ENCODE measurements at places on chromosomes 6 and 20.
A peak's percentile ranks its signal among the peaks of the same experiment; 100 is the strongest.

DNA sequence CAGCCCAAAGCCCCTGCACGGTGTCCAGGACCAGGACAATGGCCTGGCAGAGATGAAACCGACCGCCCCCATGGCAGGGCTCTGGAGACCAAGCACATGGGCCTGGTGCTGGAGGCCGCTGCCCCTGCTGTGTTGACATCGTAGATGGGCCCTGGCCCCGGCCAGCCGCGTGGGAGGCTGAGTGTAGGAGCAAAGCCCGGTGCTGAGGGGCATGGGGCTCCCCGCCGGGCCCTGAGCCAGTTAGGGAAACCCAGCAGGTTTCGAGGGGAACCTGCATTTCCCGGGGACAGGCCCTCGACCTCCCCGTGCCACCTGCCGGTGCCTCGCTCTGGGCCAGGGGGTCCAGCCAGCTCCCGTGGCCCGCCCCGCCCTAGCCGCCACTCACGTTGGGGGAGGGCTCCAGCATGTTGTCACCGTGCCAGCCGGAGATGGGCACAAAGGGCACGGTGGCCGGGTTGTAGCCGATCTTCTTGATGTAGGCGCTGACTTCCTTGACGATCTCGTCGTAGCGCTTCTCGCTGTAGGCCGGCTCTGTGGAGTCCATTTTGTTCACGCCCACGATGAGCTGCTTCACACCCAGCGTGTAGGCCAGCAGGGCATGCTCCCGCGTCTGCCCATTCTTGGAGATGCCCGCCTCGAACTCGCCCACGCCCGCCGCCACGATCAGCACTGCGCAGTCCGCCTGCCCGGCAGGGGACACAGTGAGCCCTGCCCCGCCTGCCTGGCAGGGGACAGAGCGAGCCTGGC, 4.3 kb downstream of the EEF1A2 start:
- no peak for DNase-seq

DNA sequence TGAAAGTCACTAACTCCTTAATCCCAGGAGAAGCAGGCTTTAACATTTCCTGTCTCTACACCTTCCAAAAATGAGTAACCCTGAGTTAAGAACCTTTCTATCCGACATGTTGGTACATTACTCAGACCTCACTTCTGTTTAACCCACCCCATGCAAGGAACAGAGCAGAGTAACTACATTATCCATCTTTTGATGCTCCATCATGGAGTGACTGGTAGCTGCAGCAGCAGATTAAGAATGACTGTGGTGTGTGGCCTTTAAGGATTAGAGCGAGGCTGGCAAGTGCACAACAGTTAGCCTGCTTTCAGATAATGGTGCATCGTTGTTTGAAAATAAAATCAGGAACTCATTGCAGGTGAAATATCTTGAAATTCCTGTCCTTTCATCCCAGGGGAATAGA, 2.0 kb downstream of the TRAF3IP2 start:
- no peak for DNase-seq

DNA sequence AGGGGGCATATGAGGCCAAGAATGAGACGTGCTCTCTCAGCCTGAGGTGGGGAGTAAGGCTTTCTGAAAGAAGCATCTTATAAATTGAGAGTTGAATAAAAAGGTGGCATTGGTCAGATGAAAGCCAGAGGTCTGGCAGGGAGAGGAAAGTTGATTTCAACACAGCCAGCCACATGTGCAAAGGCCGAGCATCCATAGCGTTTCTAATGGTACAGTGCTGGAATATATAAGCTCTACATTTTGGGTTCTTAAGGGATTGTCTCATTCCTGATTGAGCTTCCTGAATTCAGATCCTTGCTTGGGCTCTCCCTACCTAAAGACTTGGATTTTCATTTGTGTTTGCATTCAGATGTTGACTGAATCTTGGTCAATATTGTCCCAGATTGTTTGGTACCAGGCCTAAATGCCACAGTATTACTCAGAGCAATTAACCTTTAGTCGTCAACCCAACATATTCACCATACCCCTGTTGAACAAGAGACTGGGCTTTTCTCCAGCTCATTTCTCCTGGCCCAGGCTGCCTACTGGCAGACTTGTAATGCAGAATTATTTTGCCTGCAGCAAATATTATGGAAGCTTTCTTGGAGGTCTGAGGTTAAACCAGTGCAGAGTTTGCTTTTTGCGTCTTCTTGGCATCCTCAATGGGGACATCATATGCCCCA, 14.5 kb upstream of the BCAS1 start:
- no peak for DNase-seq

DNA sequence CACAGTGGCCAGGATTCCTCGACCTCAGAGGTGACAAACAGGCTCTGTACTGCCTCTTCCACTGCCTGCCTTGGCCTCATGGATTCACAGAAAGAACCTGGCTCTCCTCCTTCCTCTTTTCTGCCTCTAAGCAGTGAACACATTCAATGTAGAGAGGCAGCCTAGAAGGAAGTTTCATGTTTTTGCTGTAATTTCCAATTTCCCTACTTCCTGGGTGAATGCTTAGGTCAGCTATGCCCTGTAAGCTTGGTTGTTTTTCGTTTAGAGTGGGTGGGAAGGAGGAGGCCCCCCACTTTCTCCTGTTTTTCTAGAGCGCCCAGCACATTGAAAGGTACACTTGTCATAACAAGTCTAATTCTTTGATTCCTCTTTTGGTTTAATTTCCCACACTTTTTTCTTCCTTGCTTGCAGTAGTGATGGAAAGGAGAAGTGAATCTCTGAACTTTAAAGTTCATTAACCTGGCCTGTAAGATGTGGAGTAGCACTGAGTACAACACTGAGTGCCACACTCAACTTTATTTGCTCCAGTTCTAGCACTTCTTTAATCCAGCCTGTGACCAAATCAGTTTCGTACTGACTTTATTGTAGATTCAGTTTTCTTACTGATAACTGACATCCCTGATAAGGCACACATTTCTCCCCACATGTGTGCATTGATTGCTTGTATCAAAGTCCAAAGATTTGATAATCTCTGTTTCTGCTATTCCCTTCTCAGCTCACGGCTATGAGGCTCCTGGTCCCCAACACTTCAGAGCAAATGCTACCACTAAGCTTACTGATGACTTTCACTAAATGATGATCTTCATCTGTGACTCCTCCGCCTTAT, 100.0 kb upstream of the MAN1A1 start:
- no peak for DNase-seq

DNA sequence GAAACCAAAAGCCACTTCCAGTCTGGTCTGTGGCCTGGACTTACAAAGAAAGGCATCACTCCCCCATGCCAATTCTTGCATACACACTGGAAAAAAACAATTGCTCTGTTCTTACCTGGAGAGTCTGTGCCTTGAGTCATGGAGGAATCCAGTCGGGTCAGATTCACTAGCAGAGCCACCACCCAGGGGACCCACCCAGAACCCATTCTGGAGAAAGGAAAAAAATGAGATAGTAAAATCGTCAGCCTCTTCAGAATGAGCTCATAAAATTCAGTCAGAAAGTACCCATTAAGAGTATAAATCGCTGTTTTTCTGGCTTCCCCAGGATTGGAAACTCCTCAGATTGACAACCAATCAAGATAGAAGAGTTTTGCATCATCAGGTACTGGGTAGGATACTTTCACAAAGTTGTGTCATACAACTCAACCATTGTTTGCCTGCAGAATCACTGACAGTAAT, at the start of gene HLA-DOB:
Gene HLA-DOB (minus strand): TSS at position 257 of the 459 bp plus-strand sequence. CDS start 51 bp downstream, at position 206.
- DNase-seq = no peak

- no peak for DNase-seq
These were observed 28.0 kb downstream of the CAP2 start for GRCh38 chr6:17421406-17421805.

- DNase-seq = no peak
These were observed 275.1 kb upstream of the CDH4 start for GRCh38 chr20:60976913-60977312.

- no peak for DNase-seq
These were observed 107.7 kb downstream of the JPH2 start for GRCh38 chr20:44079291-44079690.

DNA sequence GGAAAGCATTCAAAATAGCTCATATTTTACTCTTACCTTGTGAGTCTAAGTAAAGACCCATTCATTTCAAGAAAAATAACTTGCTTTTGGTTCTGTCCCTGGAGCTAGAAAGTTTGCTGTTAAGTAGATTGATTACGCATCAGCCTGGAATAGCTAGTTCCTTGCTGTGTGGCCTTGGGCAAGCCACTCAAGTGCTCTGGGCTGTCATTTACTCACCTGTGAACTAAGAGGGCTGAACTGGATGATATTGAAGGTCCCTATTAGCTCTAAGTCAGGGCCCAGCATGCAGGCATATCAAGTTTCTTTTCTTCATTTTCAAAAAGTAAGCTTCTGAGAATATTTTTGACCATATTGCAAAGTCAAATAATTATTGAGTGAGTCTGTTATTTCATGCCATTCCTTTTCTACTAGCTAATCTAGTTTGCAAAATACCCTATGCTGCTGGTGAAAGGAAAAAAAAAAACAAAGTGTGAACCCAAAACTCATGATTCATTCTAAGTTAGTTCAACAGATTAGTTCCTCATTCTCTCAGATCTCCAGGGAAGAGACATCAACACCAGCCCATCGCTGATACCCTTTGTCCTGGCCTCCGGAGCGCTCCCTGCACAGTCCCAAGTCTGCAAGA, 106.5 kb upstream of the GMDS start:
- no peak for DNase-seq

DNA sequence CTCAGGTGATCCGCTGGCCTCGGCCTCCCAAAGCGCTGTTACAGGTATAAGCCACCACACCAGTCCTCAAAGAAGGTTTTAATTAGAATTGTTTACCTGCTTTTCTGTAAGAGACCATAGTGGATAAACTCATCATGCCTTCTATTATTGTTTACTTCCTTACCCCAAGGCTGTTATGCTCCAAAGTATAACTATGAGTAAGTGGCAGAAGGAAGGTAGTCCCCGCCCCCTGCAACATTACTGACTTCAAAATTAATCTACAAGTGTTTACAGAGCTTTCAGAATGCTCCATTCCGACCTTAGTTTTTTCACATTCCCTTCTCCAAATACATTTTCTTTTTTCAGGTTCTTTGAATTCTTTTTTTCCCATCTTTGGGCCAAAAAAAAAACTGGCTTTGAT, 480.5 kb upstream of the NOX3 start:
- no peak for DNase-seq

- peak; percentile 45 for DNase-seq
These were observed 156.8 kb downstream of the DNAH8 start for GRCh38 chr6:38871741-38872568.

- no peak for DNase-seq
These were observed 381.6 kb upstream of the CNR1 start for GRCh38 chr6:88547768-88548167.

DNA sequence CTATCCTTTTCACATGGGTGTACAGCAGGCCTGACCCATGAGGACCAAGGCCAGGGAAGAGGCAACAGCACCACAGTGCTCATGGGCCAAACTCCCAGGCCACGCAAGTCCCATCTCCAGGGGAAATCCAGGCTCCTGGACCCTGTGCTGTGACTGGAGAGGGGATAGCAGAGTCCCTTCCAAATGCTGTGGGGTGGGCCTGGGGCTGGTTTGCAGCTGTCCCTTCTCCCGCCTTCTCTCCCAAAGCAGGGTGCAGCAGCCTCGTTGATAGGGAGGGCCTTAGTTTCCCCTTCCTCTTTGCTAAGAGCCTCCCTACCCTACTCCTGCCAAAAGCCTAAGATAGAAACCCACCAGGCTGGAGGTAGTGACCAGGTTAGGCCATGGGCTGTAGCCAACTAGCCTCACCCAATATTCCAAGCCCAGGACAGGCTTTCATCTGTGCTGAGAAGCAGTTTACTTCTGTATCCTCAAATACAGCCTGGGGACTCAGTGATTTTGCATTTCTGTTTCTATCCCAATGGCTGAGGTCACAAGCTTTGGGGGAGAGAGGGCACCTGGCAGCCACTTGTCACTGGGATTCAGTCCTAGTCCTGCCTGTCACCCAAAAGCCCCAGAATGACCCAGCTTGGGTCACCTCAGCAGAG, 1.4 kb downstream of the CTSZ start:
- DNase-seq = no peak

DNA sequence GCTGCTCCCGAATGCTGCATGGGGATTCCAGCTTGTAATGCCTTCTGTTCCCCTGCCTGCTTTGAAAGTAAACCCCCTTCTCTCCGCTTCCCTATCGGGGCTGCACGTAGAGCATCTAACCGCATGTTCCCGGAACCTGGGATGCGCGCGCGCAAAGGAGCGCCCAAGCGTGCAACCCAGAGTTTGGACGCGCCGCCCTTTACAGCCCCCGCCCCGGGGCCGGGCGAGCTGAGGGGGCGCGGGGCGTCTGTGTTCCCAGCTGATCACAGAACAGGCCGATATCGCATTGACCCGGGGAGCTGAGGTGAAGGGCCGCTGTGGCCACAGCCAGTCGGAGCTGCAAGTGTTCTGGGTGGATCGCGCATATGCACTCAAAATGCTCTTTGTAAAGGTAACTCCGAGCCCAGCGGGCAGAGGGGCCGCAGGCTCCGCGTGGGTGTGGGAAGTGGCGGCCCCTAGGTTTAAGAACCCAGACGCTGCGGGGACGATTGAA, 1.4 kb downstream of the LAMP5 start:
- DNase-seq = no peak

DNA sequence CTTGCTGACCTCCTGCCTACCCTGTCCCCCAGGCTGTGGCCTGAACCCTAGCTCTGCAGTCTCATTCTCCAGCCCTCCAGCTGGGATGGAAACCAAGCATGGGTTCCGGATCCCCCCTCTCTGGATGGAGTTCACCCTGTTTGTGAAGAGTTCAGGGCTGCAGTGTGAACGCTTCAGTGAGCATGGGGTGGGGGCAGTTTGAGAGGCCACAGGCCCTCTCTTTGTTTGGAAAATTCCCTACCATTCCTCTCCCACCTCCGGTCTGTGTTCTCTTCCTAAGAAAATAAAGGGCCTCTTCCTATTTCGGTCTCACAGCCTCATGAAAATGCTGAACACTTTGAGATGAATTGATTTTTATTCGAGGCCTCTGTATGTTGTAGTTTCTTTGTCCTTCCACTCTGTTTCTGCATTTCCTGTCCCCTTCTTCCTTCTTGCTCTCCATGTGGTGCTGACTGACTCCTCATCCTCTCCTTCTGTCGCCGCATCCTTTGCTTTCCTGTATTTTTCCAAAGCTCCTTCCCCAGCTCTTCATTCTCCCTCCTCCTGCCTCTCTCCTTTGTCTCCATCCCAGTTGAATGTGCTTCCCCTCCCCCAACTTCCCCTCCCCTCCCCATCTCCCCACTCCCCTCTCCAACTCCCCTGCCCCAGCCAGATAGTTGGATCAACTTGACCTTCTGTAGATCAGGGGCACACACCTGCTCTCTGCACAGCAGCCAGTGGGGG, 2.4 kb upstream of the KCNK5 start:
- no peak for DNase-seq

GRCh38 chr6:166675736-166676135, 48.7 kb upstream of the RPS6KA2 start:
- no peak for DNase-seq

- no peak for DNase-seq
These were observed 61.1 kb upstream of the SLC22A16 start for GRCh38 chr6:110537208-110538123.

- no peak for DNase-seq
These were observed 32.5 kb downstream of the POFUT1 start for GRCh38 chr20:32240205-32240604.

- no peak for DNase-seq
These were observed 140.4 kb upstream of the CITED2 start for GRCh38 chr6:139514819-139515218.

GRCh38 chr20:8398263-8399051, 266.4 kb downstream of the PLCB1 start:
- DNase-seq = no peak
